ENCODE measurements at places on chromosomes 4 and X.

- DNase-seq, result no peak
These were observed 125.9 kb upstream of the ETNPPL start for GRCh38 chr4:108888769-108889168.

GRCh38 chrX:153065389-153065788 lies 6.9 kb upstream of the PNMA6A start:
- DNase-seq, result no peak

GRCh38 chrX:76454456-76454927 lies 27.0 kb downstream of the MAGEE1 start:
- DNase-seq, result no peak

DNA sequence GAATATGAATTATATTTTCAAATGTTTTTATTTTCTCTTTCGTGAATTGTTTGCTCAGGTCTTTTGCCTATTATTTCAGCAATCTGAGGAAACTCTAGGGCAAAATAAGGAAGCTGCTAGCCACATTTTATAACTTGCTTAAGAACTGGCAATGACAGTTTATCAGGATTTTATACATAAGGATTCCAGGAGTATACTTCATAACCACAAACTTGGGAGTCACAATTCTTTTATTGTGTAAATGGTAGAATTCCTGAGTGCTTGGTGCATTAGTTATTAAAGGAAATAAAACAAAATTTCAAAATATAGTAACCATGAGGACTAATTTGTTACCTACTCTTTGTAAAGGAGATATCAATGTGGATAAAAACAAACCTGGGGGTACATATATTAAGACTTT lies 54.4 kb downstream of the PALLD start:
- DNase-seq, result no peak

DNA sequence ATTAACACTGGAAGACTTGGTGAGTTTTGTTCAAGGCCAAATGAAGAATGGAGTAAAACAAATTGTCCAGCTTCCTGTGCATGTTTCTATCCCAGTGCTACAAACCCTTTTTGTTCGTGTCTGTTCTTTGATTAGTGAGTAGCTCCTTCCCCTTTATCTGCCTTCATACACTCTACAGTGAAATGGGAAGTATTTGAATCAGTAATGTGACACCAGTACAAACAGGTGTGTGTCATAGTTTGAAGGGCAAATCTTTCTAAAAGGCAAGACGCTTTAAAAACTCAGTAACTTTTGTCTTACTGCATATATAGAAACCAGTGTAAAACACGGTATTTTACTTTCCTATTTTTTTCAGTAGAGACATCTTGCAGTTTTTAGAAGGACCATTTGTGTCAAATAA lies 5.9 kb downstream of the ARHGEF38 start:
- no peak for DNase-seq

GRCh38 chr4:56409511-56410090 lies 22.3 kb upstream of the AASDH start:
- no peak for DNase-seq

- DNase-seq, result no peak
These were observed 383.4 kb upstream of the FGF13 start for GRCh38 chrX:139094671-139095592.

DNA sequence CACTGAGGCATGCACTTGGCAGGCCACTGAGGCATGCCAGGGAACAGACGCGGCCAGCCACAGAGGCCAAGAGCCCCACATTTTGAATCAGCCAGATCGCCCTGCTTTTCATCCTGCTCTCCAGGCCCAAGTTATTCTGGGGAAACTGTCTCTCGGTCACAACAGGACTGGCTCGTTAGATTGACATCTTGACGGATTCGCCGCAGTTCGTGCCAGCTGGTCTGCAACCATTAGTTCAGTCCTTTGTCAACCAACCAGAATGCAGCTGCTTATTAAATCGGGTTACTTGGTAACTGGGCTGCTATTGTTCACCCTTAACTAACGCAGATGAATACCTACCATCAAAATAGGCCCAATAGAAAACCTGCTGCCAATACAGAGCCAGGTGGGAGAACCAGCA lies 16.7 kb downstream of the CLDN34 start:
- no peak for DNase-seq

DNA sequence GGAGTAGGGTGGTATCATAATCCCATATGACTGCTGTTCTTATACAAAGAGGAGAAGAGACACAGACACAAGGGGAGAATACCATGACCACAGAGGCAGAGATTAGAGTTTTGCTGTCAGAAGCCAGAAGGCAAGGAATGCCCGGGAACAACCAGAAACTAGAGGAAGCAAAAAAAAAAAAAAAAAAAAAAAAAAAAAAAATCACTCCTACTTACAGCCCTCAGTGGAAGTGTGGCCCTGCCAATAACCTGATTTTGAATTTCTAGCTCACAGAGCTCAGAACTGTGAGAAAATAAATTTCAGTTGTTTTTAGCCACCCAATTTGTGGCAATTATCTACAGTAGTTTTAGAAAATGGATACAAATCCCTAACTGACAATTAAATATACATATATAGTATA lies 30.4 kb upstream of the UBE2NL start:
- no peak for DNase-seq

DNA sequence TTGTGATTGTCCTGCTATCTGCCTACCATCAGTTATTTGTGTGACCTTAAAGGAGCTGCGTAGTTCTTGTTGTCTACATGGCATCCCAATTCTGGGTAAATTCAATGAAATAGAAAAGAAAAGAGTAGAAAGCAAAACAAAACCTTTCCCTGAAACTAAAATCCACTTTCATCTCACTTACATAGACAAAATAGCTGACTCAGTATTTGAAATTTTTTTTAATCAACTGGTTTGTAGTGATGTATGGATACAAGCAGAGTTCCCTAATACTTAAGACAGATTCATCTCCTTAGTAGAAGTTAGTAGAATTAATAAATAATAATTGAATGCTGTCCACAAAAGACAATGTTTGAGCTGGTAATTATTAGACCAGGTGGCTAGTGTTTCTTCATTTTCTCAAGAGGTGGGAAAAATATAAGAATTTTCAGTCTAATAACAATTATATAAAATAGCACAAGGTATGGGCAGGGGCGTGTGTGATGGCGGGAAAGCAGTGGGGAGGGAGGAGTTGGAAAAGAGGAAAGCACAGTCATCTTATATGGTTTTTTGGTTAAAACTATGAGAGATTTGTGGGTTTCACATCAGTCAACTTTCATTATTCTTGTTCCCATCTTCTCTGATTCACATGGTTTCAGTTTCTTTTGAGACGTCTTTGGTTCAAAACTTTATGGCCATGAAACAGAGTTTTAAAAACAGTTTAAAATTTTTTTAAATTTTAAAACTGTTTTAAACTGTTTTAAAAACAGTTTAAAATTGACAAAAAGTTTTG lies 275.2 kb downstream of the SPRY1 start:
- DNase-seq, result no peak

- peak; percentile 27 for DNase-seq
These were observed 65.7 kb downstream of the TMEM154 start for GRCh38 chr4:152613841-152614721.

DNA sequence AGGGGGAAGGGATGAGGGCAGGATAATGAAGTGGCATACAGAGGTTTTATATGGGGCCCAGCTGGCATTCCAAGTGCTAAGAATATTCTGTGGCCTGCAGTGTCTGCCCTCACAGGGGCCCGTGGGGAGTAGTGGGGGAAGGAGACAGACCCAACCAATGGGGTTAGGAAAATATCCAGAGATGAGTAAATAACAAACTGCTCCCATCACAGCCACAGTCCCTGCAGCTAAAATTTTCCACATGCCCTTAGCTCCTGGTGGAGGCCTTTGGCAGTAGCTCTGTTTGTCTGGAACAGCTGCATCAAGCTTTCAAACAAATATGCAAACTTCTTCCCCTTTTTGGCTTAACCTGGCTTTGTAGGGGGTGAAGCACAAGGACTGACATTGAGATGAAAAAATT lies 3.1 kb downstream of the SRPX2 start:
- no peak for DNase-seq

GRCh38 chr4:184313058-184313581 lies 95.4 kb upstream of the ENPP6 start:
- no peak for DNase-seq

DNA sequence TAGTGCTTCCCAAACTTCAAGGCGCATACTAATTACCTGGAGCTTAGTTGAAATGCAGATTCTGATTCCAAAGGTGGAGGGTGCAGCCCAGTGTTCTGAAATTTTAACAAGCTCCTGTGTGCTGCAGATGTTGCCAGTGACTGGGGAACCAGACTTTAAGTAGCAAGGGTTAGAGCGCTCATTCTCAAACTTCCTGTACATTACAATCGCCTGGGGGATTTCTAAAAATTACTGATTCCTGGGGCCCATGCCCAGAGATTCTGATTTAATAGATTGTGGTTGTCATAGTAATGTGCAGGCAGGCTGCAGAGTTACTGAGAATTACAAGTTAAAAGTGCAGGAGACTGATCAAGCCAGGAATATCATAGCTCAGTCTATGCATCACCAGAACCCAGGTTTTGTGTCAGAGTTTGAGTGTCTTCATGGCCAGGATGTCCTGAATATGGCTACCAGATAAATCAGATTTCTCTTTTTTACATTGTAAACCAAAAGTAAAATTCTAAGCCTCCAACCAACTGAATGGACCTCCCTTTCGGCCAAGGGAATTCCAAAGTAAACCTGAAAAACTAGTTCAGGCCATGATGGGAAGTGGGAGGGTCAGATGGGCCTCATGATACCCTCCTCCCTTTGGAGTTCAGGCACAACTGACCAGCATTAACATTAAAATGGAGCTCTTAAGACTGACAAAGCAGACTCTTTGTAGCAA lies 121.6 kb downstream of the ATXN3L start:
- DNase-seq, result peak; percentile 10

GRCh38 chr4:186226521-186227189 lies 652 bp upstream of the KLKB1 start:
- DNase-seq, result no peak

- no peak for DNase-seq
These were observed 358.8 kb downstream of the MID1IP1 start for GRCh38 chrX:39159921-39160507.

- no peak for DNase-seq
These were observed 88.5 kb upstream of the NOCT start for GRCh38 chr4:138927072-138927471.

GRCh38 chr4:131613824-131614216 lies 1535.3 kb upstream of the PCDH10 start:
- DNase-seq, result no peak

DNA sequence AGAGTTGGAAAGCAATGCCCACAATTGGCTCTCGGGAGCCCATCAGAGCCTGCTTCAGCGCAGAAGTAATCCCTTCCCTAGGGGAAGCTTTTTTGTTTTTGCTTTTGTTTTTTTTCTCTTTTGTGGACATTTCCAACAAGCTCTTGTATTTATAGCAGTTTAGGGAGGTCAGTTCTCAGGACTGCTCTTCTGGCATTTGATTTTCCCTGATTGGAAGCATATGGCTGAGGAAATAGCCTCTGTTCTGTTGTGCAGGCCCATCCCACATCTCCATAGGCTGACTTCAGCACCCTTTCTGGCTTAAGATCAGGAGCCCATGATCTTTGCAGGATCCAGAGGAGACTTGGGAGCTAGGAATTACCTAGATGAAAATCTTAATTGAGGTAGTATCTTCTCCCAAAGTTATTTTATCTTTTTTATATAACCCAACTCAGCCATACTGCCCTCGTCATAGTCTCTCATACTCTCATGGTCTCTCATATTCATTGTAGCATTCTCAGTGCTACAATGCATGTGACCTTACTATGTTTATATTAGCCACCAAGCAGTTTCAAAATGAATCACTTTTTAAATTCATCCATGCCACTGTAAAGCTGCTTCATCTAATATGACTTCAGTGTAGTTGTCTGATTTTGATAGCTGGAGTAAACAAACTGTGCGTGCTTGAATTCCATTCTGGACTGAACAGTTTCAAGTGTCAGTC lies 16.7 kb downstream of the PAGE4 start:
- DNase-seq, result no peak

DNA sequence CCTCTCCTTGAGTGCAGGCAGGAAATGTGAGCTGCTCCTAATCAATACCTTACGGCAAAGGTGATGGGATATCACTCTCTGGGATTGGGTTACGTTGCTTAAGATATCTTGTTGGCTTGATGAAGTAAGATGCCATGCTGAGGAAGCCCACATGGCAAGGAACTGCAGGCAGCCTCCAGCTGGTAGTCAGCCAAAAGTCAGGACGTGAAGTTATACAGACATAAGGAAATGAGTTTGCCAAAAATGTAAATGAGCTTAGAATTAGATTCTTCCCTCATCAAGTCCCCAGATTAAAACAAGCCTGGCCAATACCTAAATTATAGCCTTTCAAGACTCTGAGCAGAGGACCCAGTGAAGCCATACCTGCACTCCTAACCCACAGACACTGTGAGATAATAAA lies 155.0 kb downstream of the QDPR start:
- no peak for DNase-seq

All from thyroid gland (tissue), 4 donors.